ENCODE measurements at places on chromosomes 6 and 20.

- peak; percentile 0 for DNase-seq
These were observed 201.0 kb upstream of the CEP162 start for GRCh38 chr6:84428300-84428907.

DNA sequence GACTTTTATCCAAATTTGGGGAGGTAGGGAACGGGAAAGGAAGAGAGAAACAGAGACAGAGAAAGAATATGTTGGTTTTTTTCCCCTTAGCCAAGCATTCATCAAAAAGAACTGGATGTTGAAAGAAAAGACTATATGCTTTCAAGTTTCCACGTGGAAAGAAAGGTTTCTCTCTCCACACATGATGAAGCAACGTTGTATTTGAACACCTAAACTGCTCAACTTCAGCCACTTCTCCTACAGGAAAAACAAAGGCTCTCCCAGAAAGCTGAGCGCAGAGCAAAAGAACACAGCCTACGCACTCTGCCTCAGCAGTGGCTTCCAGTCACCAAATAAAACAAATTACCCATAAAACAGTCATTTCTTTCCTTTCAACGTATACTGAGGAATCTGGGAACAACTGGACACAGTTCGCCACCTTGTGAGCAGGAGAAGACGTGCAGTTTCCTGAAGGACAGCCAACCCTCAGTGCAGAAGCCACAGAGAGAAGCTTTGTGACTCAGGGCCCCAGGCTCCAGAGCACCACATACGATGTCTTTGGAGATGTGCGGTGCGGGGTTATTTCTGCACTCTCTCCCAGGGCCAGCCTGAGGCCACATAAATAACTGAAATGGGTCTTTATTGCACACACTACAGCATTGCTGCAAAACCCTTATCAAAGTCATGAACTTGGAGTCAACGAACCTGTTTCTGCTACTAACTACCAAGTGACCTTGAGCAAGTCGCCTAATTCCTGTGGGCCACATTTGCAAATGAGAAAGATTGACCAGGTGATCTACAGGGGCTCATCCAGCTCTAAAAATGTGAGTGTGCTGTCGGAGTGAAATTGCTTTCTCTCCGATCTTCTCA, 10.1 kb downstream of the IL17F start:
- no peak for DNase-seq

DNA sequence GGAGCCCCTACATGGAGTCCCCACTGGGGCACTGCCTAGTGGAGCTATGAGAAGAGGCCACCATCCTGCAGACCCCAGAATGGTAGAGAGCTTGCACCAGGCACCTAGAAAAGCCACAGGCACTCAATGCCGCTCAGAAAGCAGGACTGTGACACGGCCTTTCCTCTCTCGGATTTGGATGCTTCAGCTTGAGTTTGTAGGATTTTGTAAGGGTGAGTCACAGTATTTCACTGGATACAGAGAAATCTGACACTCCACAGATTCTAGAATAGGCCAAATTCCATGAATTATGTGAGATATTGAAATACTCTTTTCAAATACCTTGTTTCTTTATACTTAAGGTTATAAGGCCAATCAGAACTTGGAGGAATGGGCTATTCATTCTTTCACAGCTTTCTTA, 424.5 kb downstream of the HTR1B start:
- no peak for DNase-seq

DNA sequence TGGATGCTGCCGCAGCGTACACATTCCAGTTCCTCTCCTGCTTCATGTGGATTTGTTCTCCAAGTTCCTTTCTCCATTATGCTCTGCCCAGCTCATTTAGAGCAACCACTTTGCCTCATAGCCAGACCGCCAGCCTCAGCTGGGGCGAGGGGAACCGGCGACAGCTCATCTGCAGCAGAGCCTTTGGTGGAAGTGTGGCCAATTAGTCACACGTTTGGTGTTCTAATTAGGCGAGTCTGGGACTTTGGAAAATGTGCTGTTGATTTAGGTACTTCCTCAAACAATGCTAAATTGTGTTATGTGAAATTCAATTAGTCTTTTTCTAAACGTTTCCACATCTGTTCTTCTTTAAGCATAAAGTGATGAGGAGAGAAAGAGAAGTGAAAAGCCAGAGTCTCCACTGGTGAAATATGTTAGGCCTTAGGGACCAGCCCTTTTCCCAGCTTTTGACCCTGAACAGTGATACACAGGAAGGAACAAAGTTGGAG, 217.9 kb downstream of the TBX18 start:
- no peak for DNase-seq

DNA sequence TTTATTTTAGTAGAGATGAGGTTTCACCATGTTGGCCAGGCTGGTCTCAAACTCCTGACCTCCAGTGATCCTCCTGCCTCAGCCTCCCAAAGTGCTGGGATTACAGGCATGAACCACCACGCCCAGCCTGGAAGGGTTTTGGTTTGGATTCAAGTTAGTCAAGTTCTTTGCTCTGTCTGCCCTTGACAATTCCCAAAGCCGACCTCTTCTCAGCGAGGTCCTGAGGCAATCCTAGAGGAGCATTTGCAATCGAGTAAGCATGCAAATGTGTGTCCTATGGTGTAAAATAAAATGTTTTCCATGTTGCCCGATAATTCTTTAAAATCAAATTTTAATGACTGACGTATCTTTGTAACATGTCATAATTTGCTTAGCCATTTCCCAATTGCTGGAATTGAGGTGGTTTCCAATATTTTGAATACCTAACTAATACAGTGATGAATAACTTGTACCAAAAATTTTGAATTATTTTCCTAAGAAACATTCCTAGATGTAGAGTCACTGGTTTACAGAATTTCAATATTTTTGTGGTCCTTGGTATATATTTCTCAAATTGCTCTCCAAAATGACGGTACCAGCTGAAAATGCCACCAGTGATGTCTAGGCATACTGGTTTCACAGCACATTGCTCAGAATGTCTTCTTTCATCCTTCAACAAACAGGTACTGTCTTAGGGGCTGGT, 38.7 kb downstream of the GTF2H5 start:
- no peak for DNase-seq

GRCh38 chr6:107756660-107757355, 67.3 kb downstream of the SCML4 start:
- no peak for DNase-seq

DNA sequence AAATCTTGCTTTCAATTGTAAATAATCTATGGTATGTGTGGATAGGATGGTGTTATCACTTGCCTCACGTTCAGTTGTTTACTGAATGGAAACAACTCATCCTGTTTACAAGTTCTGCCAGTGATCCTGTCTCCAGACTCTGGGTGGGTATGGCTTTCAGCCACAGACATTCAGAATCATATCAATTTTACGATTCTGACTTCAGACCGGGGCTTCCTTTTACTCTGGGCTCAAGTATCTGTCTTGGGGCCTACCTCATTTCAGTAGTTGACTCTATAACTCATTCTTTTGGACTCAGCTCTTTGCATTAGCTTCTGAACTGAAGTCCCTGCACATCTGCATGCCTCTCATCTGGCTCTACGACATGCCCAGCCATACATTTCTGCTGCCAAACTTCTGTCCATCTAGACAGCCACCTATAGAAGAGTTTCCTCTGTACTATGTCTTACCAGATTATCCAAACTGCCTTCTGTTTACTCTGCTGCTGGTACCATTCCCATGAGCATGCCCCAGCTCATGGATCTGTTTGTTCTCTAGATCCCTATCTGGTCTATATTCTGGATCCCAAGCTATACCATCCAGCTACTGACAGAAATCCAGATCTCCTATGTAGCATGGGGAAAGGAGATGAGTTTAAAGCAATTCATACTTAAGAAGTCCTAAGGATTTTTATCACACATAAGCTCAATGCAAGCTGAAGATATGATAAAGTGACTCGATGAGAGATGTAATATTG, 34.3 kb downstream of the FYN start:
- DNase-seq: no peak

DNA sequence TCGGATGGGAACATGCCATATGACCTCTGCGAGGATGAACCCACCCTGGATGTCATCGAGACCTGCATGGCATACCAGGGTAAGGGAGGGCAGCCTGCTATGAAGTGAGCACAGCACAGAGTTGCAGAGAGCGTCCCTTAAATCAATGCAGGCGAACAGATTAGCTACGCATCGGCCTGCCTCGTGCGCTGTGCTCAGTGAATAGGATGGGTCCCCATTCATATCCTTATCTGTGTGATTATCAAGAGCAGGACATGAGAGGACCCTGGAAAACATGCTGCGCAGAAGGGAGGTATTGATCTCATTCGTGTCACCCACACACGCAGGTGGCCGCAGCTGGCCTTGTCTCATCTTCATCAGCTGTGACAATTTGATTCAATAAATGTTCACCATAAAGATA, 25.6 kb upstream of the FAM83D start:
- no peak for DNase-seq

DNA sequence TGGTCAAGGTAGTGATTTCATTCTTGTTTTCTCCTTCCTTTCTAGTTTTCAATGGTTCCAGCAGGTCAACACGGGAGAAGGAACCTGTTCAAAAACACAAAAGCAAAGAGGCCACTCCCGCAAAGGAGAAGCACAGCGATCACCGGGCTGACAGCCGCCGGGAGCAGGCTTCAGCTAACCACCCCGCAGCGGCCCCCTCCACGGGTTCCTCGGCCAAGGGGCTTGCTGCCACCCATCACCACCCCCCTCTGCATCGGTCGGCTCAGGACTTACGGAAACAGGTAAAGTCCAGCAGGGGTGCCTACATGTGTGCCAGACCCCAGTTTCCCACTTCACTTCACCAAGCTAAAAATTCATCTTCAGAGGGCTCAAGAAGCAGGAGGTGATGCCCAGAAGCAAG, 175.6 kb downstream of the DTNBP1 start:
- DNase-seq: no peak

- DNase-seq: no peak
These were observed 284.3 kb upstream of the SULF2 start for GRCh38 chr20:48069596-48069995.

DNA sequence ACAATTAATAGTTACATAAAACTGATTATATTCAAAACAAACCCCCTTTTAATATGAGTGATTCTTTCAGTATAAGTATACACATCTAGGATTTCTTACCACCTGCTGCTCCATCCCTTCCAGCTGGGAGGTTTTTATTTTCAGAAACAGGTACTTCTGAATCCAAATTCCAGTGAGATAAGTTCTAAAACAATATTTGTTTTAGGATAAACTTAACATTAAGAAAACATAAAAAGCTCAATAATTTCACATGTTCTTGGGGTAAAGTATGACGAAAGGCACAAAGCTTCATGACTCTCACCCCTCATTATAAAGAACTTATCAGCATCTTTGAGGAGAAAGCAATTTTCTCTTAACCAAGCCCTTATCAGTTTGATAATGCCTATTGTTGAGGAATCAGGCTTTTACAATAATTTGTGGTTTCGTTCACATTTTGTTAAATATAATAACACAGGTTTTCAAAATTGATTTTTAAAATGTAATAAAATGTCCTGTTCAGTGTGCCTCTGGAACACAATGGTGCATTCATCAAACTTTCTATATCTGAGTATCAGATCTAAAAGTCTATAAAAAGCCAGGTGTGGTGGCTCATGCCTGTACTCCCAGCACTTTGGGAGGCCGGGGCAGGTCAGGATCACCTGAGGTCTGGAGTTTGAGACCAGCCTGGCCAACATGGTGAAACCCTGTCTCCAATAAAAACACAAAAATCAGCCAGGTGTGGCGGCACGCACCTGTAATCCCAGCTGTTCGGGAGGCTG, 4.3 kb downstream of the FAM217A start:
- DNase-seq: no peak

Measured in stimulated activated CD4-positive, alpha-beta T cell treated with anti-CD3 and anti-CD28 coated beads, Interleukin-1b, Interleukin-23, amount 100 ng/mL, for 4 hours (primary cell).